Mucosa of gallbladder (tissue), 1 donor: ENCODE measurements at places on chromosomes 11 and 22. TPM values are rescaled to one million over a fixed set of nuclear protein-coding genes. Genes with fewer than 3 reads are reported as not detected.

MS4A2 gene
- 11.2 TPM for total RNA-seq

SEZ6L gene
- total RNA-seq = 0.89 TPM

HBB gene
- 65.9 TPM for total RNA-seq

TMPRSS5 gene
- 2.0 TPM for total RNA-seq

IPO7 gene
- total RNA-seq = 108 TPM

P2RX6 gene
- total RNA-seq = 2.4 TPM

PLEKHB1 gene
- 58.1 TPM for total RNA-seq

YPEL1 gene
- 10.0 TPM for total RNA-seq

UPK3A gene
- total RNA-seq = 0.40 TPM

- DNase-seq = no peak
These were observed 516.9 kb downstream of the TBC1D22A start for GRCh38 chr22:47279337-47279736.

DNA sequence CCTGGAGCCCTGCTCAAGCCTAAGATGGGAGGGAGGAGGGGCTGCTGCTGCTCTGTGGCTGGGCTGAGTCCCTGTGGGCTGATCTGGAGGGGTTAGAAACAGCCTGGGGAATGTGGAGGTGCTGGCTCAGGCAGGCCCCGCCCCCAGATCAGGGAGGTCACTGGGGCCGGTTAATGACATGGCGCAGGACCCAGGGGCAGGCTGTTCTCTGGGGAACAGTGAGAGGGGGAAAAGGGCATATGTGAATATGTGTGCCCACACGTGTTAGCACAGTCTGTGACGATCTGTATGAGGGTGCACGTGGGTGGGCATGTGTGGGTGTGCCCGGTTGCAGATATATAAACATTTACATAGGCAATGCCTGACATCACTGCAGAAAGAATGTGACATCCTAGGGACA lies 143.5 kb downstream of the MIAT start:
- no peak for DNase-seq

DNA sequence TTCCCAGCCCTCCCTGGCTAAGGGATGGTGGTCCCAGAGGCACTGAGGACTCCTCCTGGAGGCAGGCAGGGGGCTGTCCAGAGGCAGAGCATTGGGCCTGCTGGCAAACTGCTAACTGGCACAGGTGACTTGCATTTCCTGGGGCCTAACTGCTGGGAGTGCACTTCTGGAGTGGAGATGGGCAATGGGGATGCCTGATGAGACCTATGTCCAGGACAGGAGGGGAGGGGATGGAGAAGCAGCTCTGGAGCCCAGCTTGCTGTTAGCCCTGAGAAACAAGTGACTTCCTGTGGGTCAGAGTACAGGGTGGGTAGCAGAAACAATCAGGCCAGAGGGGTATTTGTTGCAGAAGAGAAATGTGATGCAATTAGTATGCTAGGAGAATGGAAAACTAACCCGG lies 253.2 kb downstream of the ST3GAL4 start:
- DNase-seq = no peak

DNA sequence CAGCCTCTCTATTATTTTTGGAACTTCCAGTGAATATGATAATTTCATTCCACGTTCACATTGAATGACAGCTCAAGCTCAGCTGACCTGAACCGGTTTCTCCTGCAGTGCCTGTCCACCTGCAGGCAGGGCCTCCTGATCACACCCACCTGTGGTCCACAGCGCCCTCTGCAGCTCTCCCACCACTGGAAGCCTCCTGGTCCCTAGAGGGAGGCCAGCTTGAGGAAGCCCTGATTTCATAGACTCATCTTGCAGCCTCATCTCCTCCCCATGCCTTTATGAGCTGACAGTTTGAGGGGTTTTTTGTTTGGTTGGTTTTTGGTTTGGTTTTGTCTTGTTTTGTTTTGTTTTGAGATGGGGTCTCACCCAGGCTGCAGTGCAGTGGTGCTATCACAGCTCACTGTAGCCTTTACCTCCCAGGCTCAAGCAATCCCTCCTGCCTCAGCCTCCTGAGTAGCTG lies 29.9 kb upstream of the MALAT1 start:
- peak; percentile 86 for DNase-seq

GRCh38 chr11:130511765-130512164 lies 63.3 kb downstream of the ADAMTS15 start:
- DNase-seq = no peak

- no peak for DNase-seq
These were observed 25.3 kb downstream of the SIK2 start for GRCh38 chr11:111627591-111627990.

DNA sequence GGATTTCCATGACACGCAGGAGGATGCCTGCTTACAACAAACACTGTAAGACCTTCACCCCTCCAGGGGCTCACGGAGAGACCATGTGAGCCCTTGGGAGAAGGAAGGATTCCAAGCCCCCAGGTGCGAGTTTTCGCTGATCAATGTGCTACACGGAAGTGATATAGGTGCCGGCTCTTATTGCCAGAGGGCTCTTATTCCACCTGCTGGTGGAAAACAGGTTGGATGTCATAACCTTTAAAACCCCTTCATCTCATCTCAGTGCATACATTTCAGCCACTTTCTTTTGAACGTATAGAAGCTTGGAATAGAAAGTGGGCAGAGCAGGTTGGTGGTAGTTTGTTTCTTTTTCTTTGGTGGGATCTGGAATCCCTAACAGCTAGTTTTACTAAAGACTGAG lies 25.8 kb downstream of the LAYN start:
- DNase-seq = no peak

- DNase-seq = no peak
These were observed 253.5 kb upstream of the TENM4 start for GRCh38 chr11:79694368-79694767.

GRCh38 chr11:64232967-64233315 lies 1.4 kb upstream of the VEGFB start:
- DNase-seq = no peak

DNA sequence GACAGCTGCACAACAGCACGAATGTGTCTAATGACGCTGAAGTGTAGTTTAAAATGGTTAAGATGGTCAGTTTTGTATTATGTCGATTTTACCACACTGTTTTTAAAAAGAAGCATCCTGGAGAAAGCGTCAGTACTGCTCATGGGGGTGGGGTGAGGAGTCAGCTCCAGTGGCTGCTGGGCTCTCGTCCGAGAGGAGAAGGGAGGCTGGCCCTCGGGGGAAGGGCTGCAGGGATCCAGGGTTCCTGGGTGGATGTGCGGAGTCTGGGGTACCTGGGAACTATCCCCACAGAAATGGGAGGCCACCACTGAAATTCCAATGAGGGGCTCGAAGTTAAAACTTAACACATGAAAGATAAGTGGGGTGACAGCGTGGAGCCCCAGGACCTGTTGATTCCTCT lies 11.9 kb downstream of the C11orf21 start:
- no peak for DNase-seq

DNA sequence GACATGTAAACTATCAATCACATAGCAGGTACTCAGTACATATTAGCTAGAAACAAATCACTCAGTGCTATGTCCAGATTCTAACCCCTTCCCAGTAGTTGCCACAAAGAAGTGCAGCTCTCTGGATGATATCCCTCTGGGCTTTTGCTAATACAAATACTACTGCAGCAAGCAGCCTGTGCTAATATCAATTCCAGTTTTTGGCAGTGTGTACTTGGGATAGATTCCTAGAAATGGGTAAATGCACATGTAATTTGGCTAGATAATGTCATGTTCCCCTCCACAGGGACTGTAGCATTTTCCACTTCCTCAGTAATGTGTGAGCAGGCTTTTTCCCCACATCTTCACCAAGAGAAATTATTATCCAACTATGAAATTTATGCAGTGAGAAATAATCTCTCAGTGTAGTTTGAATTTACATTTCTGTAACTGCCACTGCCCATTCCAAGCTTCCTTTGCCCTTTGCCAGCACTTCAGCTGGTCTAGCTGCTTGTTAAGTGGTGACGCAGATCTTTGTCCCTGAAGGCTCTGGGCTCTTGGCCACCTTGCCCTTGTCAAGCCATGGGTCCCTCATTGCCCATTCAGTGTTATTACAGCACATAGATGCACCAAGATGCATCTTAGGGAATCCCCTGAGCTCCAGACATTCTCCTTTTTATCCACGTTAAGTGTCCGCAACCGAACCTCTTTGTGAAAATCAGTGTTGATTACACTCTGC lies 107.1 kb upstream of the CLPB start:
- DNase-seq = no peak

GRCh38 chr22:19784384-19785175 lies 24.0 kb downstream of the TBX1 start:
- DNase-seq = no peak

GRCh38 chr11:8370812-8371515 lies 107.3 kb upstream of the LMO1 start:
- DNase-seq = no peak

DNA sequence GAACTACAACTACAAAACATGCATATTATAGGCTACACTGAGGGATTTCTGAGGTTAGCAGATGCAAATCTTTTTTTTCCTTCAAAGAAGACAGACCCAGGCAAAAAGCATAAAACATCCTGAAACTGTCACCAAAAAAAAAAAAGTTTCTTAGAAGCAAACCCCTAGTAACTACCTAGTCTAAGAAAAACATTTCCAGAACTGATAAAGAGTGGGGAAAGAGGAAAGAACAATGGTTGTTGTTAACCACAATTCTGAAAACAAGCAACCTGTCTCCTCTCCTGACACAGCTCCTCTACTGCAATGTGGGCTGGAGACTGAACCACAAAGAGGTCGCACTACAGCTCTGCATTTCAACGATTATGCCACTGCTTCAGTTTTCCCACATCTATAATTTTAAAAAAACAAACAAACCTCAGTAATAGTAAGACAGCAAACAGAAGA lies 15.0 kb downstream of the DENND5A start:
- DNase-seq = no peak

GRCh38 chr22:45968751-45969413 lies 8.1 kb downstream of the WNT7B start:
- no peak for DNase-seq

DNA sequence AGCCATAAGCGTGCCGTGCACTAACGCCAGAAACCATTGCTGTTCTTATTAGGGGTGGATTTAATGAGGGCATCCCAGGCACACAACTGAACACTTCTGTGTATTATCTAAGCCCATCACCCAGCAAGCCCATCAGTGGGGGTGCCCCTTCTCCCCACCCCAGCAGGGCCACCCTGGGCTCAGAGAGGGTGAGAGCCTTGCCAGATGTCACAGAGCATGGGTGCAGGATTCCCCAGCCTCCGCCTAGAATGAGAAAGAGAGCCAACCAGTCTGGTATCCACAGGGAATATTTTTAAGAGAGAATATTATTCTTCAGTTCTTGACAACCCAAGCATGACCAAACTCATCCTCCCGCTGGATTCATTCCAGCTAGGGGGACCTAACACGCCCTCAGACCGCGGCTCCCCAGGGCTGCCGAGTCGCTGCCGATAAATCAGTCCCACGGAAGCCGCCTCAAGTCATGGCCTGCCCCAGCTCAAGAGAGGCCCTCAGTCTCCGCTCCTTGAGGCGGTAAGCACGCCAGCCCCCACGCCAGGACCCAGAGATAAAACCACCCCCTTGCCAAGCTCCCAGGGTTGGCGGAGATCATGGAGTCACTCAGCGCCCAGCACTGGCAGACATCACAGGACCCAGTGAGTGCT lies 47.2 kb downstream of the MN1 start:
- no peak for DNase-seq

DNA sequence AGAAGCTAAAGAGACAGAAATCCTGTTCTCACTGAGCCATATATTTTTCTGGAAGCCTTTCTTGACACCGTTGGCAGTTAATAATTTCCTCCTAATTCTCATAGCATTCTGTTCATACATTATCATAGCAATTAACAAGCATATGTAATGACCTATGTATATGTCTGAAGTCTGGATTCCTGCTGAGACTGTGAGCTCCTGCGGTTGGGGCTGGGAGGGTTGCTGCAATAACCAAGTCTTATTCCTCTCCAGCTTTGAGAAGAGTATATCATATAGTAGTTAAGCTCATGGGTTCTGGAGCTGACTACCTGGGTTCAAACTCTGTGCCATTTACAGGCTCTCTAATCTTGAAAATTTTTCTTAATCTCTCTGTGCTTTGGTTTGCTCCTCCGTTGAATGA lies 175.2 kb downstream of the MAML2 start:
- DNase-seq = no peak

- DNase-seq = peak; percentile 65
These were observed at the start of gene APOL6 for GRCh38 chr22:35648066-35649025. APOL6 (plus strand) TSS chr22:35648446; CDS start chr22:35656426, 7,980 bp downstream.

GRCh38 chr11:96295369-96295768 lies 47.6 kb downstream of the MAML2 start:
- no peak for DNase-seq

DNA sequence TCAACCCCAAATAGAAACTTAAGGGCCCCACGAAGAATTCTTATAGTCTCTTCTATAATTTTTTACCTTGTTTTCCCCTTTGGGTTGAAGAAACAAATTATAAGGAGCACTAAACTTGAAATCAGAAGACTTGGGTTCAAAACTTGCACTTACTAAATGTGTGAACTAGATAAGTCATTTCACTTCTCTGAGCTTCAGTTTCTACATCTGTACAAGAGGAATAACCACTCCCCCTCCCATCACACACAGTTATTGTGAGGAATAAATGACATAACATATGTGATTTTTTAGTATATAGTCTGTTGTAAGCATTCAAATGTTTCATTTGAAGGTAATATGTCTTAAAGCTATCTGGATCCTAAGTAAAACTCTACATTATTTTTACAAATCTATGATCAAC lies 78.8 kb downstream of the LIF start:
- DNase-seq = no peak

- DNase-seq = no peak
These were observed 147.9 kb upstream of the TBCEL start for GRCh38 chr11:120875986-120876385.

- no peak for DNase-seq
These were observed 33.1 kb downstream of the TRIM66 start for GRCh38 chr11:8649361-8649760.

GRCh38 chr11:11395126-11395525 lies 42.1 kb upstream of the CSNK2A3 start:
- no peak for DNase-seq

DNA sequence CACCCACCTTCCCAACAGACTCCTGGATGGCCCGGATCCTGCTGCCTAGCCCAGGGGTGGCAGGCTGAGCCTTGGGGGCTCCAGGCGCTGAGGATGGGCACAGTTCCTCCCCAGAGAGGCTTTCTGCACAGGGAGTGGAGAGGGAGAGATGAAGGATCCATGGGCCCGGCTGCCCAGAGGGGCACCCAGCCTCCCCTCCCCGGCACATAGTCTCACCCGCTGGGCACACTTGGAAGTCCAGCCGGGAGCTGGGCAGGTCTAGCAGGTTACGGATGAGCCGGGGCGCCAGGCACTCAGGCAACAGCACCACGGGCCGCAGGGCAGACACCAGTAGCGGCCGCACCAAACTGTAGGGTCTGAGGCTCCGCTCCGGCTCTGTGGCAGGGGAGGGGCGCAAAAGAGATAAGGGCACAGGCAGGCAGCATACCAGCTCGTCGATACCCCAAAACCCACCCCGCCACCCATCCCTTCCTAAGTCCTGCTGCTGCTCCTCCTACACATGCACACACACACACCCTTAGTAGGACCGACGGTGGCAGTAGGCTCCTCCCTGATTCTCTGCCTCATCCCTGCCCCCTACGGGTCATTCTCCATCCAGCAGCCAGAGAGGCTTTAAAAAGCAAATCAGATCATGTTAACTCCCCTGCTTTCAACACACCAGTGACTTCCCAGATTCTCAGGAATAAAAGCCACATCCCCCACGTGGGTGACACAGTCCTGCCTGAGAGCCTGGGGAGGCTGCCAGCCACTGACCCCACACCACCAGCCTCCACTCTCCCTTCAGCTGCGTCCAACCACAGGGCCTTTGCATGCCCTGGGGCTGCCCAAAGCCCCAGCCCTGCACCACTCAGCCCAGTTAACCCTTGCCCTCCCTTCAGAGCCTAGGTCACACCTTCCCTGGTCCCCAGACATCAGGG lies 6.5 kb upstream of the MFNG start:
- DNase-seq = no peak
